ENCODE measurements at places on chromosomes 2 and 18.

- DNase-seq: no peak
Measured at GRCh38 chr2:11159574-11160170, 4.4 kb downstream of the SLC66A3 start.

DNA sequence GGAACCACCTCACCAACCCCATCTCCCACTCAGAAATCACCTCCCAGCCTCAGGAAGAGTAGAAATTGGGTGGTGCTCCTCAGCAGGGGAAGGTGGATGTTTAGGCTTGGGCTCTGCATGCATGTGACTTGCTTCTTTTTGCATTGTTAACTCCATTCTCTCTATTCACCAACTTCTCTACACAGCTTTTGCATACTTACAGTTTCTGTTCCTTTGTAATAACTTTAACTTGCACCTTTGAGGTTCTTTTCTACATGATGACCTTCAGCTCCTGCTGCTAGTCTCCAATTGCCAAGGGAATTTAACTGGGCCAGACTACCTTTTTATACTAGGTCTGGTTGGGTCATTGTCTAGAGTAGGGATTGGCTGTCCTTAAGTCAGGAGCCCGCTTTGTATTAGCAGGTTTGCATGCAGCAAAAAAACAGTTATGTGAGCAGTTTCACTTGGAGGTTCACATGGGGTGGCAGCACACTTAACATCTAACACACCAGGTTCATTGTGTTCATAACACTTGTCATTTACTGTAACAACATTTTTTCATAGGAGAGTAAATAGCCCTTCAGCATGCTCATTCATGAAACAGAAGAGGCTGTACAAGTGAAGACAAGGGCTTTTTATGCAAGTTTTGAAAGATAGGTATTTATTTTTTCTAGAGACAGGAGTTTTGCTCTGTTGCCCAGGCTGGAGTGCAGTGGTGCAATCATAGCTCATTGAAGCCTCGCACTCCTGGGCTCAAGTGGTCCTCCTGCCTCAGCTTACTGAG is 12.0 kb downstream of the MRPL35 start:
- DNase-seq: no peak

GRCh38 chr18:78792736-78793135 is 186.9 kb upstream of the SALL3 start:
- DNase-seq: no peak

DNA sequence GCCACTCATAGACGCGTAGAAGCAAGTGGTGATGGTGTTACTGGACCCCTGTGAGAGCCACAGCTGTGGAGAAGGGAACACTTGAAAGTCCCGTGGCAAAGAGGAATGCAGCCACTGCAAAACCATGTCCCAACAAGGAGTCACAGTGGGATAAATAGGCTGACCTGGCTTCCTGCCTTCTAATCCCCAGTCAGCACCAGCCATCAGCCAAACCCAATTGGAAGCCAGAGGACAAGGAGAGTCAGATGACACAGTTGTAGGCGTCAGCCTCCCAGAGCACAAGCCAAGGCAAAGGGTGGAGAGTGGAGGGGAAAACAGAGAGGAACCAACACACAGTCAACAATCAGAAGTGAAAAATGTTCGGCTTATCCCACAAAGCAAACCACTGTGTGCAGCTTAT is 5.5 kb upstream of the CYBRD1 start:
- no peak for DNase-seq

- no peak for DNase-seq
Measured at GRCh38 chr2:82795446-82795845, 1663.6 kb downstream of the SUCLG1 start.

DNA sequence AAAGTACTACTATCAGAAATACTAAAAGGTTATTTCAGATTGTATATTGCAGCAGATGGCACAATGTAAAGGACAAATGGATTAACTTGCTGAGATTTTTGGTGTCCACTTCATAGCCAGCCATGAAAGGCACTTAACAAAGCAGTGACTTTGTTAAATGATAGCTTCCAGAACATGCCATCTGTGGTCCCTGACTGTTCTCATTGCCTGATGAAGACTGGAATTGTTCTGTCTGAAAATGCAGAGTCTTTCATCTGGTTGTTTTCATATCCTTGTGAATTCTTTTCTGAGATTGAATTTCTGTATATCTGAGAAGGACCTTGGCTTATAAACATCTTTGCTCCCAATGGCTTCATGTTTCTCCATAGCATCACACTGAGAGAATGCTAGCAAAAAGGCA is 44.4 kb upstream of the LRRTM1 start:
- DNase-seq: no peak

- DNase-seq: no peak
Measured at GRCh38 chr18:24306201-24306600, 91.4 kb downstream of the OSBPL1A start.

- DNase-seq: no peak
Measured at GRCh38 chr2:170098626-170099312, 79.2 kb upstream of the MYO3B start.

- no peak for DNase-seq
Measured at GRCh38 chr18:56248610-56249235, 389.7 kb downstream of the TXNL1 start.

DNA sequence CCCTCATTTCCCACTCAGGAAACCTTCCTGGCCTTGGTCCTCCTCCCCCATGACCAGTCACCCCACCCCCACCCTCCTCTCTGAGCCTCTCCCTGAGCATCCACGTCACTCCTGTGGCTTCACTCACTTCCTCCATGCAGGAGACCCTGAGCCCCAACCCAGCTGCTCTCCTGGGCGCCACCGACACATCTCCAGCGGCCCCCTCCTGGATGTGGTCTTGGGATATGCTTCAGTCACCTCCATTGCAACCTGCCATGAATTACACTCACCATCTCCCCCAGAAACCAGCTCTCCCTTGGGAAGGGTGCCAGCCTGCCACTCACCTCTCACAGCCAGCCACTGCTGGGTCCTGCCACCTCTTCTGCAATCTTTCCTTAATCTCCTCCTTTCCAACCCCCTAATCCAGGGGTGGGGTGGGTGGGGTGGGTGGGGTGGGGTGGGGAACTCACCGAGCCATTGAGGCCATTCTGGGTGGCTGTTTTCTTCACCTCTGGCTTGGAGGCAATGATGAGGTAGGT is 44.8 kb downstream of the CENPO start:
- no peak for DNase-seq

- no peak for DNase-seq
Measured at GRCh38 chr2:143121079-143121478, 8.1 kb upstream of the ARHGAP15 start.

DNA sequence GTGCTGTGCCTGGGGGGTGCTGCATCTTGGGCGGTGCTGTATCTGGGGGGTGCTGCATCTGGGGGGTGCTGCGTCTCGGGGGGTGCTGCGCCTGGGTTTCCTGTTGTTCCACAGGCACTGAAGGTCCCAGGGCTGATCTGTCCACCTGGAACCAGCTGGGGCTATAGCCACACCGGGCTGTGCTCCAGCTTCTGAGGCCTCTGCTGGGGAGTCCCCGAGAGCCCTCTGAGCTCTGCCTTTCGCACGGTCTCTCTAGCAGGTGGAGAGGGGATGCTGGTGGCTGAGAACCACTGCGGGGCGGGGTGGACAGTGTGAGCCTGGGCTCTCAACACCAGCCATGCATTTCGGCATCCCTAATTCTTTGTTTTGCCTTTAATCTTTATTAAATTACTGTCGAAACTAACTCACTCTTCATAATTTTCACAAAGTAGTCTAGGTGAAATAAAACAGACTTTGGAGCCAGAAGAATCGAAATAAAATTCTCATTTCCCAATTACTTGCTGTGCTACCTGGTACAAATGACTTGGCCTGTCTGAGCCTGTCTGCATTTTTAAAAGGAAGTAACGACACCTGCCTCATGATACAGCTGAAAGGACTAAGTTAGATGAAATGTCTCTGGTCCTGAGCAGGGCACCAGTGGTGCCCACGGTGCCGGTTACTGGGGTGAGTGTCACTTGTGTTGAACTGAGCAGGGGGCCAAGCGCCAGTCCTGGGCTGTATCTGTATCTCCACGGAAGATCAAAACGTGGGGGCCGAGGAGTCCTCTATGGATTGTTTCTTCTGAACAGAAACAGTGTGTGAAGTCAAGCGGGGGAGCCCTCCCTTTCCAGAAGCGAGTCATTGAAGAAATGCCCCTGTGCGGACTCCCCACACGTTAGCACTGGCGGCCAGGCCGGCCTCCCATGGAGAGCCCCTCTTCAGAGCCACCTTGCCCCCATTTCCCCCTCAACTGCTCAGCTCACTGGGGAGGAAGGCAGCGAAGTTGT is 142.0 kb downstream of the ASB1 start:
- DNase-seq: no peak

DNA sequence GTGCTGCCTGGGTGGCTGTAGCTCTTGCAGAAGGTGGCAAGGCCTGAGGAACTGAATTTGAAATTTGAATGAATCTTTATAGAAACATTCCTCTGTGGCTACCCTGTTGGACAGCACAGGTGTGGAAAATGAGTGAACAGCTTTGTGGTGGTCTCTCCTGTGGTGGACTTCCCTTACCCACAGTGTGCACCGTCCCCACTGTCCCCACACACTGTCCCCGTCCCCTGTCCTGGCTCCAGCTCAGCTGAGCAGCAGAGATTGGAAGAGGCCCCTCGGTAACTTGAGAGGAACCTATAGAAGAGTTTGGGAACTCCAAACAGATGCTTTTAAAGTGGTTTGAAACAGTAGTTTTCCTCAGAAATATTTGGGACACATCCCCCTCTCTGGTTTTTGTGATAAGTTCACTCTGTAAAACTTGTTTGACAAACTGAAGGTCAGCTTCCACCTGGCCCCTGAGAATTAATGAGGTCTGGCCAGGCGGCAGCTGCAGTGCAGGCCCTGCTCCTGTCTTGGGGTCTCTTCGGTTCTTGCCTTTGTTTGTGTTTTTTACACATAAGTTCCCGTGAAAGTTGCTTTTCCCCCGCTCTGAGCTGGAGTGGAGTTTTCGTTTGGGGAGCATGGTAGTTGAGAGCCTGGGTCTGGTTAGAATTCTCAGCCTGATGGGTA is 63.2 kb downstream of the ASAP2 start:
- DNase-seq: no peak

- DNase-seq: no peak
Measured at GRCh38 chr2:134148843-134149472, 104.9 kb upstream of the MGAT5 start.

DNA sequence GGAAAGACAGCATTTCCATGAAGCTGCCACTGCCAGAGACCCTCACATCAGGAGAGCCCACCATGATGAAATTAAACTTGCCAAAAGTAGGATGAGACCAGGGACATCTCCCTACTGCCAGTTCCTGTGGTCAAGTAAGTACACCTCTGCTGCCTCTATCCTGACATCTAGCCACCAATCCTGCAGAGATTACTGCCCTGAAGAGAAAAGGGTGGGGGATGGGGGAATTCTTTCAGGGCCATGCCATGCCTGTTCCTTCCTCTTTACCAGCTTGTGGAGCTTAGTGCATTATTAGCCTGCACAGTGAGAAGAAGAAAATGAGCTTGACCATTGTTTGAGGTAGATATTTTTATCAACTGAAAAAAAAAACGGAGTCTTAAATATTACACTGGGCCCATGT is 397.2 kb upstream of the CDH2 start:
- DNase-seq: no peak

- DNase-seq: no peak
Measured at GRCh38 chr2:182921234-182921633, 54.8 kb upstream of the FRZB start.

DNA sequence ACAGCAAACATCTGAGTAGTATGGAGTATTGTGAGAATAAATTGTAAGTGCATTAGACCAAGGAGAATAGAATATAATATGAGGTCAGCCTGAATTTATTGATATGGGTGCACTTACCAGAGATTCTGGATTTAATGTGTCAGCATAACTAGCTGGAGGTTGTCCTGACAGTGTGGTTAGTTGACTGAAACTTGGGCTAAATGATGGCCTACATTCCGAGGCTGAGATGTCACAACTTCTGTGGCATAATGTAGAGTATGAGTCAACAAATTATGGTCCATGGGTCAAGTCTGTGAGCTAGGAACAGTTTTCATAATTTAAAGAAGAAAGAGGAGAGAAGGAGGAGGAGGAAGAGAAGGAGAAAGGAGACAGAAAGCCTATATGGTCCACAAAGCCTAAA is 127.6 kb downstream of the QPCT start:
- DNase-seq: no peak

DNA sequence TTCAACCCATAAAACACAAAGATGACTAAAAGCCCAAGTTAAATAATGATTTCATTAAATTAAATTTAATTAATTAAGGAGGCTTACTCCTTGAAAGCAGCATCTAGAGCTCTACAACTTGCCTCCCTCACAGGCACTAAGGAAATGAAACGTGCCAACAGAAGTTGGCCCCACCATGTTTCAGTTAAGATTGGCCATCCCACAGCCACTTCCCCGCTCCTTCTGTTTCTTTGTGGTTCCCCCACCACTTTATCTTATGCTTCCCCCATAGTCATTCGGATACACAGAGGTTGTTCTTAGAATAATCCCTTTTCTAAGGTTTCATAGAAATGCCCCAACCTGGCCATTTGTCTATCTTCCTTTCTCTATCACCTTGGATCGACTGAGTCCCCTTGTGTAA is 101.6 kb upstream of the RIOK3 start:
- no peak for DNase-seq

DNA sequence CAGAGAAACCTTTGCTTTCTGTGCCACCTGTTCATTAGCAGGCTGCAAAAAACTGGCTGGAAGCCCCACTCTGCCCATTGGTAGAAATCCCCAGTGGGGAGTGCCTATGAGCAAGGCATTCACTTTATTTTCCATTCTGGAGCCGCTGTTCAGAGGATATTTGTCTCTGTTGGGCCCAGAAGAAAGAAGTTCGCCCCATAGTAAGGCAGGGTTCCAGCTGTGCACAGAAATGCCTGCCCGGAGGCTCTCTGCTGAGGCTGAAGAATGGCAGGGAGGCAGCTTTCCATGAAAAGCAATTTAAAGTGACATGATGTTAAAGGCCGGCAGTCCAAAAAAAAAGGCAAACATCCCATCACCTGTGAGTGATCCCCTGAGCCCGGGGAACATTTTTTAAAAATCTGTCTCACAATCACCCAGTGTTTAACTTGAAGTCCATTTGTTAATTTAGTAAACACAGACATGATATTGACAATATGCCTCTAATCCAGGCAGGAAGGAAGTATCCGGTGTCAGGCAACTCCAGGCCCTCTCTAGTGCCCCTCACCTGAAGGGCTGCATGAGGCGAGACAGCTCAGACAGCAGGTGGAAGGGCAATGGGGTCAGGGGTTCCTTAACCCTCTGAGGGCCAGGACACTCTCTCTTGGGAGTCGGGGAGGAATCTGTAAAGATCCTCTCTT is 265.1 kb upstream of the SIX2 start:
- DNase-seq: no peak

DNA sequence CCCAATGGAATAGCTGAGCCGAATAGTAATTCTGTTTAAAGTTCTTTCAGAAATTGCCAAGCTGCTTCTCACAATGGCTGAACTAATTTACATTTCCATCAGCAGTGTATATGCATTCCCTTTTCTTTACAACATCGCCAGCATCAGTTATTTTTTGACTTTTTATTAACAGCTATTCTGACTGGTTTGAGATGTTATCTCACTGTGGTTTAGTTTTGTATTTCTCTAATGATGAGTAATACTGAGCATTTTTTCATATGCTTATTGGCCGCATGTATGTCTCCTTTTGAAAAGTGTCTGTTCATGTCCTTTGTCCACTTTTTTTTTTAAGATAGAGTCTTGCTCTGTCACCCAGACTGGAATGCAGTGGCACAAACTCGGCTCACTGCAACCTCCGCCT is 100.7 kb downstream of the C2orf74 start:
- no peak for DNase-seq

Measured in glutamatergic neuron (in vitro differentiated cells).